ENCODE measurements at places on chromosomes 2 and 18.
A peak's percentile ranks its signal among the peaks of the same experiment; 100 is the strongest.

DNA sequence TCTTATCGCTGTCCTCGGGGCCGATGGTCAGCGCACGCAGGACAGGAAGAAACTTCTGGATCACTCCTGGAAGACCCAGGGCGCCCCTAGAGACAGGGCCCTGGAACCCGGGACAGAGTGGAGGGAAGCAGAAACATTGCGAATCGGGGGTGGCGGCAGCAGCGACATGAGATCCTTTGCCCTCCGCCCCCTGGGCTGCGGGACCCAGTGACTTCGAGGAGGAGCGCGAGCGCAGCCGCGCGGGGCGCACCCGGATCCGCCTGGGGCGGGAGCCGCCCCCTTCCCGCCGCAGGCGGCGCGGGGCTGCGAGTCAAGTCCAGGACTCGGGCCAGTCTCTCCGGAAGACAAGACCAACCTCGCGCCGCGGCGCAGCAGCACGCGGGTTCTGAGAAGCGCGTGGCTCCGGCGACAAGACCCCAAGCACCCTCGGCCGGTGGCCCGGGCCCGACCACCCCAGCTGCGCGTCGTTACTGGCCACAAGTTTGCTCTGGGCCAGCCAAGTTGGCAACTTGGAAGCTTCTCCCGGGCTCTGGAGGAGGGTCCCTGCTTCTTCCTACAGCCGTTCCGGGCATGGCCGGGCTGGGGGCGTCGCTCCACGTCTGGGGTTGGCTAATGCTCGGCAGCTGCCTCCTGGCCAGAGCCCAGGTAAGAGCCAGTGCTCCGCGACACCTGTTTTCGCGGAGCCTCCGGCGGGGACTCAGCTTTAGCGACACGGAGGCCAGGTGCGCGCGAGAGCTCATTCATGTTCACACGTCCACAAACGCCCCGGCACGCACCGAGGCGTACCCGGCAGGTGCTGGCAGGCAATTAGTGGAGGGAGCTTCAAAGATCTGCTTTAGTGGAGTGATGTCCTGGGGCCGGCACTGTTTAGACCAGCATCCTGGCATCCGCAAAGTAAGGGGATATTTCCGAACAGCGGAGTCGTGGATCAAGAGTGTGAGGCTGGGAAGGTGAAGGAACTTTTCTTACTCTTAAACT, at the start of gene PTH2R:
TSS of gene PTH2R (plus strand) at position 319 of the 978 bp plus-strand sequence. CDS start at position 571, 252 bp downstream.
- DNase-seq, result no peak

- DNase-seq, result peak; percentile 46
Observed at GRCh38 chr2:71617266-71617665, 163.9 kb downstream of the DYSF start.

GRCh38 chr18:217532-218336, 50.1 kb downstream of the THOC1 start:
- no peak for DNase-seq

DNA sequence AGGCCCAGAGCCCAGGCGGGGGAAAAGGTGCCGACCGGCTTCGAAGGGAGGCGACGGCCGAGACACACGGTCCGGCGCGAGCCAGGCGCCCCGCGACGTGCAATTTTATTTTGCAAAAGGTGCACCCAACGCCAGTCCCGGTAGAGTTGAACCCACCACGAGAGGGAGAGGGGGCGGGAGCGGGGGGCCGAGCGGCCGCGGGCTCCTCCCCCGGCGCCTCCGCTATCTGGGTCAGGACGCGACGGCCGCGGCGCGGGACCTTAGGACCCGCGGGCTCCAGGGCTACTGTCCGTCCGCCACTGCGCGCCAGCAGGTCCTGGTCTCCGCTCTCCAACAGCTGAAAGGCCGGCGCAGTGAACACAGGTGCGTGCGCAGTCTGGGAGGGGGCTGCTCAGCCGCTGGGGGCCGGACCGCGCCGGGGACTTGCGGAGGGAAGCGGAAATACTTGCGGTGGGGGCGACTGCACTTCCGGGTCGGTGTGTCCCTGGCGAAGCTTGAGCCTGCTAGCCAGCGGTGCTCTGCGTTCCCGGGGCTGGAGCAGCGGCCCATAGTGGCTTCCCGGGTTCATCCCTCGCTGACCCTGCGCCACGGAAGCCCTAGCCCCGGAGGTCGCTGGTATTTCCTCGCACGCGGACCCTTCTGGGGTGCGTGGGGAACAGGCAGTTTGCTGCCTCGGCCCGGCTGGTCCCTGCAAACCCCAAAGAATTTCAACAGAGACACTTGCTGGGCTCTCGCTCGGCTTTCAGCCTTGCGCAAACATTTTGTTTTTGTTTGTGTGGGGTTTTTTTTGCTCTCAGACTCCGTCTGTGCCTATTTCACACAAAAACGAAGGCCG, at the start of gene RMDN2:
TSS of gene RMDN2 (plus strand) at position 225 of the 835 bp plus-strand sequence. CDS start 3,991 bp downstream, outside the sequence.
- DNase-seq, result peak; percentile 94

GRCh38 chr2:28602751-28603639, 107.1 kb downstream of the PLB1 start:
- DNase-seq, result no peak

DNA sequence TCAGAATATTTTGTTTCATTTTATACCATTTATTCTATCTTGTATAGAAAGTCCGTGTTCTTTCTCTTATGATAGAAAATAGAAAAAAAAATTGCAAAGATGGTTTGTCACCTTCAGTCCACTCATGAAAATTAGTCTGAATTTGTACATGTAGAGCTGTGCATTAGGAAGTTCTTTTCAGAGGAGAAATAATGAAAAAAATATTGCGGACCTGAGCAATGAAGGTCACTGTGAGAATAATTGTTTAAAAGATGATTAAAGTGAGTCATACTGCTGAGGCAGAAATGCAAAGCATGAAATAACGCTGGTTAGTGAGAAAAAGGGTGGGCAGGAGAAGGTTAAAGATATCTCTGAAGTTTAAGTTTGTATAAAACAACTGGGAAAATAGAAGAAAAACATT, 431.1 kb downstream of the TMX3 start:
- no peak for DNase-seq
